ENCODE measurements at places on chromosomes 7 and 10. TPM values are rescaled to one million over a fixed set of nuclear protein-coding genes. Genes with fewer than 3 reads are reported as not detected.

Gene TUBB8
- total RNA-seq, result not detected

Gene EN2
- not detected for total RNA-seq

Gene NPC1L1
- total RNA-seq, result 0.07 TPM

Gene ASZ1
- total RNA-seq, result not detected

Gene POMZP3
- 11.7 TPM for total RNA-seq

Gene PNLIP
- not detected for total RNA-seq

Gene SEMA3E
- total RNA-seq, result 3.7 TPM

DNA sequence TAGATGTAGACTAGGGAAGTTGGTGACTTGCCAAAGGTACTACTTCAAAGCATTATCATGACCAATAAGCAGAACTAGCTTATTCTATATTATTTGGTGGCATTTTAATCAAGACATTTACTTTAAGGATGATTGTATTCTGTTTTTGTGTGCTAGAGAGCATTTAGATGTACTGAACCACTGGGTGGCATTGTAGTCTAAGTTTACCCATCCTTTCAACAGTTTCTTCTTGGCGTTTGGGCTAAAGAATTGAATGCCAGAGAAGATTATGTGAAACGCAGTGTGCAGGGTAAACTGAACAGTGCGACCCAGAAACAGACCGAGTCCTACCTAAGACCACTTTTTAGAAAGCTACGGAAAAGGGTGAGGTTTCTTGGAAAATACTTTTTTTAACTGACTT lies 26.8 kb downstream of the PRPF18 start:
- no peaks in the 10 kb centered on the region for H3K27me3 ChIP-seq
- H3K4me1 ChIP-seq, result peaks cover 17% of the 10 kb centered on the region
- DNase-seq, result peak; percentile 37
- H3K36me3 ChIP-seq, result peaks cover 33% of the 10 kb centered on the region

GRCh38 chr7:136184719-136185118 lies 207.6 kb upstream of the MTPN start:
- no peak for DNase-seq
- H3K4me1 ChIP-seq, result no peaks in the 10 kb centered on the region
- H3K27ac ChIP-seq, result no peak overlapping the region
- no peaks in the 10 kb centered on the region for H3K36me3 ChIP-seq
- H3K4me3 ChIP-seq, result no peak overlapping the region
- no peaks in the 10 kb centered on the region for H3K27me3 ChIP-seq

- H3K4me1 ChIP-seq, result no peaks in the 10 kb centered on the region
- no peaks in the 10 kb centered on the region for H3K27me3 ChIP-seq
- H3K27ac ChIP-seq, result no peak overlapping the region
- DNase-seq, result peak; percentile 25
- no peaks in the 10 kb centered on the region for H3K36me3 ChIP-seq
Observed at GRCh38 chr7:8418629-8419245, 14.7 kb upstream of the NXPH1 start.

- no peaks in the 10 kb centered on the region for H3K36me3 ChIP-seq
- no peaks in the 10 kb centered on the region for H3K4me1 ChIP-seq
- H3K4me3 ChIP-seq, result no peak overlapping the region
- DNase-seq, result no peak
- peaks cover 11% of the 10 kb centered on the region for H3K27me3 ChIP-seq
- no peak overlapping the region for H3K27ac ChIP-seq
Observed at GRCh38 chr7:101772508-101773211, 44.8 kb upstream of the CUX1 start.

GRCh38 chr10:95791425-95791979 lies 35.5 kb downstream of the ENTPD1 start:
- no peak overlapping the region for H3K27ac ChIP-seq
- no peaks in the 10 kb centered on the region for H3K36me3 ChIP-seq
- peaks cover 11% of the 10 kb centered on the region for H3K4me1 ChIP-seq

DNA sequence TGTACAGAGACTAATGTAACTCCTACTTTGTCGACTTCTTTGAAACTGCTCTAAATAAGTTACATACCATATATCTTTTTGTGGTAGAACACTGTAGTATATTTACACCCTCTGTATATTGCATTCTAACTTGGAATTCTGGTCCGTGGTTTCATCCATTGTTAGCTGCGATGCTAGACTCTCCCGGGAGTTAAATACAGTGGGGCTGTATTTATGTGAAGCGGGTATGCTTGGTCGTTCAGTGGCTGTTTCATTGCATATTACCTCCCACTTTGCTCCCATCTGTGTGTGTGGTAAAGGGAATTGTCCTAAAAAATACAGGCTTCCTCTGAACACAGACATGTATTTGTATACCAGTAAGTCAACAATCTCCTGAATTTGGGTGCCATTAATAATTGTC lies 231.1 kb downstream of the SLC25A13 start:
- no peaks in the 10 kb centered on the region for H3K27me3 ChIP-seq
- peaks cover 4% of the 10 kb centered on the region for H3K4me1 ChIP-seq
- no peak for DNase-seq
- no peak overlapping the region for H3K27ac ChIP-seq

DNA sequence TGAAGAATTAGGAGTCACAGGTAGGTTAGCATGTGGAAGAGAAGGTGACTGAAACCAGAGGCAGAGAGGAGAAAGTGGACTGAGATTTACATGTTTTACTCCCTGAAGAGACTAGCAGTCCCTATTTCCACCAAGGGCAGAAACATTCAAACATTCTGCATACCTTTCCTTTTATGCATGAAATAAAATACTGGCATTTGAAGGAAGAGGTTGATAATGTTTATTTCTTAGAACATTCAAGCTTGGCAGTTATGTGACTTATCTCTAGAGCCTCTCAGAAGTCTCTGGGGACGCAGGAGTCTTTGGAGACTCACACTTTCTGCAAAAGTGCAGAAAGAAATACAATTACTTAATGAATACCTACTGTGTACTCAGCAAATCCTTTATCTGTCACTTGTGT lies 507.1 kb upstream of the C7orf33 start:
- H3K27ac ChIP-seq, result no peak overlapping the region
- H3K27me3 ChIP-seq, result no peaks in the 10 kb centered on the region
- DNase-seq, result no peak
- no peaks in the 10 kb centered on the region for H3K4me1 ChIP-seq
- H3K36me3 ChIP-seq, result no peaks in the 10 kb centered on the region

GRCh38 chr10:77478247-77478961 lies 159.2 kb downstream of the KCNMA1 start:
- no peak overlapping the region for H3K4me3 ChIP-seq
- H3K4me1 ChIP-seq, result peaks cover 16% of the 10 kb centered on the region
- H3K27me3 ChIP-seq, result no peaks in the 10 kb centered on the region
- no peak overlapping the region for H3K27ac ChIP-seq

DNA sequence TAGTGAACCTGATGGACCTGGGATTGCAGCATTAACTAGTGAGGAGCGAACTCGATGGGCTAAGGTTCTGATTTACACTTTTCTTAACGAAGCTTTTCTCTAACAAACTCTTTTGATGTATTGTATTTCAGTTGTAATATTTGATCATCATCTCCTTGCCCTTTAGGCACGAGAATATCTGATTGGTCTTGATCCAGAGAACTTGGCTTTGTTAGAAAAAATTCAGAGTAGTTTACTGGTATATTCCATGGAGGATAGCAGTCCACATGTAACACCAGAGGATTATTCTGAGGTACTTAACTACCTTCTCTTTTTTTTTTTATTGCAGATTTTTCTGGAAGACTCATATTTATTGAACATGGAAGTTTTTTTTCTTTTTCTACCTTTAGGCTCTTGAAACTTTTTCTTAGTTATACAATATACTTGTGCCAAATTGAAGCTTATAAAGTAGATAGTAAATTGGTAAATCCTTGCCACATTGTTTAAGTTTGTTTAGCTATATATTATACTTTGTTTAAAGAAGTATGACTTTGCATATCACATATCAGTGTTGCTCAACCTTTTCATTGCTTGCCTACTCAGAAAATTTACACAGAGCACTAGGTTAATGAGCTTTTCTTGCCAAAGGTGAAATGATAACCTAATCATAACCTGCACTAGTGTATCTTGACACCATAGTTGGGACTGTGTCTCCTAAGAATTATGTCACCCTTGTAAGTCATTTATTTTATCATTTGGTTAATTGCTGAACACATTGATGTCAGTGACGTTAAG lies 30.4 kb downstream of the CROT start:
- H3K4me1 ChIP-seq, result no peaks in the 10 kb centered on the region
- H3K27me3 ChIP-seq, result no peaks in the 10 kb centered on the region
- no peak for DNase-seq
- H3K4me3 ChIP-seq, result no peak overlapping the region
- H3K36me3 ChIP-seq, result peaks cover 3% of the 10 kb centered on the region

- no peak overlapping the region for H3K4me3 ChIP-seq
- no peak overlapping the region for H3K27ac ChIP-seq
- H3K27me3 ChIP-seq, result no peaks in the 10 kb centered on the region
- DNase-seq, result no peak
- H3K4me1 ChIP-seq, result no peaks in the 10 kb centered on the region
Observed at GRCh38 chr7:43750016-43750887, 8.2 kb upstream of the BLVRA start.

GRCh38 chr10:112899391-112900065 lies 50.5 kb upstream of the TCF7L2 start:
- no peak overlapping the region for H3K4me3 ChIP-seq
- H3K27me3 ChIP-seq, result no peaks in the 10 kb centered on the region
- peaks cover 12% of the 10 kb centered on the region for H3K4me1 ChIP-seq
- no peak overlapping the region for H3K27ac ChIP-seq

DNA sequence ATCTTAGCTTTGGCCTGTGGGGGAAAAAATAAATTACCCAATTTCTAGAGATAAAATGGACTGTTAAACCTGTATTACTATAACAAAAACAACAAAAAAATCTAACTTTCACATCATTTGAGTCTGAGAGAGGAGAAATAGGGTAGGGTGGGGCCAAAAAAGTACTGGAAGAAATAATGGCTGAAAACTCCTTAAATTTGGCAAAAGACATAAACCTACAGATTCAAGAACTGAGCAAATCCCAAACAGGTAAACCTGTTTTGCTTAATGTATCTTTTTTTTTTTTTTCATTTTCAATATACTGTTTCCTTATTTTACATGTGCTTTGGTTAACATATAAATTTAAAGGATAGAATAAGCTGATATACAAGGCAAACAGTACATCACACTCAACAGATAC lies 27.1 kb downstream of the SYPL1 start:
- no peaks in the 10 kb centered on the region for H3K4me1 ChIP-seq
- H3K27me3 ChIP-seq, result no peaks in the 10 kb centered on the region
- no peak overlapping the region for H3K27ac ChIP-seq
- DNase-seq, result no peak
- H3K36me3 ChIP-seq, result peaks cover 1% of the 10 kb centered on the region
- H3K4me3 ChIP-seq, result no peak overlapping the region

DNA sequence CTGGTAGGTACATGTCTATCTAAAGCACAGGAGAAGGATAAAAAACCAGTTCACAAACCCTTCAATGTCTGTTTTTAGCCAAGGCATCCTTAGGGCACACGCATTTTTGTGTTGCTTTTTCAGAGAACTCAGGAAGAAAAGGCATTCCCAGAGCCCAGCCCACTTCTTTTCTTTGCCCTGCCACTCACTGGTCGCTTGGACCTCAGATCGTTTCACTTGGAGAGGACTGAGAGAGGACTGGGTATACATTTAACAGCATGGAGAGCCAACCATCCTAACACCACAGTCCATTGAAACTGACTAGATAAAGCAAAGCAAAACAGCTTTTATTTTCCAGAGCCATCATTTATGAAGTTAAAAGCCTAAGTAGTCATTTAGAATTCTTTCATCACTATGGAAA lies 194.2 kb downstream of the CAMK1D start:
- H3K36me3 ChIP-seq, result no peaks in the 10 kb centered on the region
- DNase-seq, result no peak
- peaks cover 5% of the 10 kb centered on the region for H3K4me1 ChIP-seq
- no peak overlapping the region for H3K27ac ChIP-seq
- no peaks in the 10 kb centered on the region for H3K27me3 ChIP-seq
